ENCODE measurements at places on chromosomes 5 and 9. TPM values are rescaled to one million over a fixed set of nuclear protein-coding genes. Genes with fewer than 3 reads are reported as not detected.

Gene PCDHB12
- total RNA-seq = 0.33 TPM

Gene RNF145
- 55.7 TPM for total RNA-seq

Gene PDE6A
- not detected for total RNA-seq

Gene SPINK6
- total RNA-seq = not detected

Measured in pulmonary artery endothelial cell (primary cell).